ENCODE measurements at places on chromosomes 2 and 18. TPM values are rescaled to one million over a fixed set of nuclear protein-coding genes. Genes with fewer than 3 reads are reported as not detected.

WDPCP gene
- total RNA-seq, result 53.5 TPM

RGPD3 gene
- 1.3 TPM for total RNA-seq

LOXHD1 gene
- 0.77 TPM for total RNA-seq

RIT2 gene
- total RNA-seq, result 0.38 TPM

ANKRD30B gene
- not detected for total RNA-seq

RGPD8 gene
- 37.1 TPM for total RNA-seq

CAPN14 gene
- total RNA-seq, result 0.60 TPM

SCN3A gene
- total RNA-seq, result 40.8 TPM

CCDC121 gene
- 12.6 TPM for total RNA-seq

NOTO gene
- total RNA-seq, result not detected

CSRNP3 gene
- total RNA-seq, result 81.7 TPM

ELOA2 gene
- total RNA-seq, result not detected

HOXD13 gene
- total RNA-seq, result not detected

SNORC gene
- 0.55 TPM for total RNA-seq

PTPRN gene
- 22.0 TPM for total RNA-seq

WIPF1 gene
- total RNA-seq, result 32.8 TPM

RPRD1A gene
- 125 TPM for total RNA-seq

TEKT4 gene
- total RNA-seq, result 0.22 TPM

COX5B gene
- total RNA-seq, result 90.7 TPM

LONRF2 gene
- 20.6 TPM for total RNA-seq

NEB gene
- total RNA-seq, result 208 TPM

PAX8 gene
- 3.7 TPM for total RNA-seq

IL36A gene
- total RNA-seq, result not detected

TSN gene
- 67.0 TPM for total RNA-seq

DSG4 gene
- not detected for total RNA-seq

UGT1A3 gene
- total RNA-seq, result not detected

CGREF1 gene
- 12.1 TPM for total RNA-seq

TMEM178A gene
- 19.2 TPM for total RNA-seq

CNGA3 gene
- total RNA-seq, result 9.7 TPM

FAM210A gene
- total RNA-seq, result 52.4 TPM

C2orf78 gene
- total RNA-seq, result not detected

HRH4 gene
- total RNA-seq, result not detected

ZNF142 gene
- total RNA-seq, result 21.8 TPM
